ENCODE measurements at places on chromosomes 3 and 15. TPM values are rescaled to one million over a fixed set of nuclear protein-coding genes. Genes with fewer than 3 reads are reported as not detected.

The ALS2CL gene
- 3.5 TPM for total RNA-seq

The TRPC1 gene
- total RNA-seq, result 2.1 TPM

The SCAANT1 gene
- not detected for total RNA-seq

The AMOTL2 gene
- not detected for total RNA-seq

The GOLGA6A gene
- total RNA-seq, result not detected

The DAZL gene
- total RNA-seq, result not detected

The HGD gene
- total RNA-seq, result 0.50 TPM

The RHCG gene
- not detected for total RNA-seq

The MOBP gene
- total RNA-seq, result not detected

Data from T-helper 2 cell treated with Interferon-gamma antibody and Interleukin-4, amounts not matched to agents 100 ng/mL and 5 ng/mL, for 36 hours (primary cell).